ENCODE measurements at places on chromosomes 5 and 9.

- no peak for DNase-seq
Measured at GRCh38 chr5:100889896-100890295, 13.2 kb downstream of the ST8SIA4 start.

GRCh38 chr5:65480306-65480865, 1.3 kb downstream of the ADAMTS6 start:
- DNase-seq, result no peak

DNA sequence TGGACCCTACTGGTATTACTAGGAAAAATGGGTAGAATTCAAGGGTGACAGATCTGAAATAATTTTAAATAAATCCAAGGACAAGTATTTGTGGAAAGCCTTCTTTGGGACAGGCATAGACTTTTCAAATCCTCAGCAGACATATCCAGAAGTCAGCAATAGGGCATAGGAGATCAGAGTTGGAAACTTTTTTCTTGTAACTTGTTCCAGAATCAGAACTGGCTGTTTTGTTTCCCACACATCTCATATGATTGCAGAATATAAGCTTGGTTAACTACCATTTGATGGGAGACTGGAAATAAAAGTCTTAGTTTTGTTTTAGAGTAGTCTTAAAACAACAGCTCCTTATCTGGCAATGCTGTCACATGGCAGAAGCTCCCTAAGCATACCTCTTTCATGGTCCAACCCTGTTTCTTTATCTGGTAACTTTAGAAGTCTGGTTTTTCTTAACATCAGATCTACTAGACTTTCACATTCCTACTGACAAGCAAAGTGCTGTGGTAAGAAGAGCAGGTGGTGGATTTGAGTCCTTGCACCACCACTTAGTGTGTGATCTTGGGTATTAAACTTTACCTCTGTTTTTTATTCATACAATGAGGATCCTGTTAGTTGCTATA, 25.1 kb downstream of the XRCC4 start:
- no peak for DNase-seq

DNA sequence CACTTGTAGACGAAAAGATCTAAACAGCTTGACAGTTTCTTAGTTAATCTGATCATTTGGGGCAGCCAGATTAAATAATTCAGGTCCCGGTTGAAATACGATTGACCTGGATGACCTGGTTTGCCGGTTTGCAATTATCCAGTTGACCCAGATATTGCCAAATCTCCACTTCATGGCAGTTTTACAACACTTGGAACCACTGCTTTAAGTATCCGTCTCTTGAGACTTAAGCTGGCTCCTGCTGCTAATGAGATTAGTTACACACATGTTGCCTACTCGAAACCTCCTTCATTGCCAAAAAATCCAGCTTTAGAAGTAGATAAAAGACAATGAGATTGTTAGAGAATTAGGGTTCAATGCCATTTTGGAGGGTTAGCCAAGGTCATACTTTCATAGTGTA, 136.2 kb upstream of the HAPLN1 start:
- DNase-seq, result no peak

- no peak for DNase-seq
Measured at GRCh38 chr5:158883502-158883901, 216.2 kb downstream of the EBF1 start.

- no peak for DNase-seq
Measured at GRCh38 chr9:99678566-99678965, 143.1 kb upstream of the NR4A3 start.

DNA sequence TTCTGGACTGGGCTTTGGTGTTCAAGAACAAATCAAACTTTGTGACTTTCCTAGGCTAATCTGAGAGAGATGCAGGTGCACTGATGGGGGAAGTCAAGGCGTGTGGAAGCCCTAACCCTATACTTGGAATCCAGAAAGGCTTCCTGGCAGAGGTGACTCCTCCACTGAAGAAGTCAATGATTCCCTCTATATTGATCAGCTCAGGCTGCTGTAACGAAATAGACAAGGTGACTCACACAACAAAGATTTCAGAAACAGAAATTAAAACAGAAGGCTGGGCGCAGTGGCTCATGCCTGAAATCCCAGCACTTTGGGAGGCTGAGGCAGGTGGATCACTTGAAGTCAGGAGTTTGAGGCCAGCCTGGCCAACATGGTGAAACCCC, 69.6 kb upstream of the GGTA1 start:
- no peak for DNase-seq

DNA sequence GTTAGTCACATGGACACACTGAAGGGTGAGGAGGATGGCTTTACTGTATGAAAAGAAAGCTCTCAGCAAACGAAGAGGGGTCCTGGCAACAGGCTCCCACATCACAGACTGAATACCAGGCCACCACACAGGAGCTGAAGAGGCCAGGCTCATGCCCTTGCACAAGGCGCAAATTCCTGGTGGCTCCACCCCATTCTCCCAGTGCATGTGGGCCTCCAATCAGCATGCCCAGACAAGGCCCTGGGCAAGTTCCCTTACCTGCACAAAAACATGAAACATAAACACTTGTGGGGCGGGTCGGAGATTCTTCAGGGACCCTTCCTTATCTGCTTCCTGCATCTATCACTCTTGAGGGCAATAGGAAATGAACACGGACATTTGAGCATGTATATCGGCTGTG, 935.8 kb upstream of the EDIL3 start:
- DNase-seq, result no peak

DNA sequence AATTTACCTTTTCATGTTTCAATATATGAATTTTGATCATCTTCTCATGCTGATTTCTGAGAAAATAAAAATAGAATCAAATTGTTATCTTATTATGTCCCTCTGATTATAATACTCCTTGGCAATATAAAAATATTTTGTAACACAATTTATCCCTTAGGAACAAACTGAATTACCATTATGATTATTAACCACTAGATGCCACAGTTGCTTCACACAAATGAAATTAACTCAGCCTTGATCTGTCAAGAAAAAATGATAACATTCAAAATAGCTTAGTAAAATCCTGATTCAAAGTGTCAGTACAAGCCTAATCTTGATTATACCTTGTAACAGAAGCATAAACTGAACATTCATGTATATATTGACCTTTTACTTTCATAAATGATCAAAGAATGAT, 4.8 kb upstream of the CHSY3 start:
- DNase-seq, result peak; percentile 10

- DNase-seq, result no peak
Measured at GRCh38 chr9:84671586-84672521, 2.3 kb downstream of the NTRK2 start.

DNA sequence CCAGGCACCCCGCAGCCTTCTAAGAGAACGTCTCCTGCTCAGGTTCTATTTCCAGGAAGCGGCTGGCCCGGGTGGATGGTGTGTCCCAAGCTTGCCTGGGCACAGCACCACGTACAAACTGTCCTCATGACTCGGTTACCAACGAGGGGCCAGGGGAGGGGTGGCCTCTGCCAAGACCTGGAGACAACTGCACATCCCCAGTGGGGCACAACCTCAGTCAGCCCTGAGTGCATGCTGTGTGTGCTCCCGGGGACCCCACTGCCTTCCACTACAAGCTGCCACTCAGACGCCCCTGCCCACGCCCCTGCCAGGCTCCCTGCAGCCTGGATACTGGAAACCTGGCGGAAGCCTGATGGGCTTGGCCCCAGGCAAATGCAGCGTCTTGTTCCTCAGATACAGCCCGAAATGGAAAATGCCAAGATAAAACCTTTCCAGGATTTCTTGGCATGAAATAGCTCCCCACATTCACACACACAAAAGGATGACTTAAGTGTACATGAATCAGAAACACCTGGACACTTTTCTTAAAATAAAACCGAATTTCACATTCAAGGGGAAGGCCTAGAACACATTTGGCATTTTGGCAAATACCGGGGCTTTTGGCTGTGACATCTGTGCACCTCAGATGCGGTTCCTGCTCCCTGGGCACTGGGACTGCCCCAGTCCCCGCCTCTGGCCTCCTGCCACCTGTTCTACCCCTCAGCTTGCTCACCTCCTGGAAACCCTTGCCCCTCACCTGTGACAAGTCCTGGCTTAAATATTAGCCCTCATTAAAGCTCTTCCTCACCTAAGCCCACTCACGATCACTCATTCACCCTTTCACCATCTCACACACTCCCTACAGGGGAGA, 62.5 kb downstream of the COL23A1 start:
- DNase-seq, result no peak

All from inflammatory macrophage treated with lipopolysaccharide for 1 hour (primary cell).